ENCODE measurements at places on chromosomes 13 and 19.

DNA sequence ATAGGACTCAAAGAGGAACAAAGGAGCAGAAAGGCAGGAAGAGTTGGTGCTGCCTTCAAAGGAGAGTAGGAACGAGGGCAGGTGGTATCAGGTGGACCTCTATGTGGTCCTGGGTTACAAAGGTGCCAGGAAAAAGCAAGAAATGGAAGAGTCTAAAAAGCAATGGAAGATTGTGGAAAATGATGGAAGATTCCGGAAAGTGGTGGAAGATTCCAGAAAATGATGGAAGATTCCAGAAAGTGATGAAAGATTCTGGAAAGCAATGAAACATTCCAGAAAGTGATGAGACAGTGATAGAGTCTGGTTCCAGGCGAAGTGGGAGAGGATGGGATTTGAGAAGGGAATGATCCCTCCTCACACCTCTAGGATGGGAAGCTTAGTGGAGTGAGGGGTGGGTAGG, 55.3 kb downstream of the ZNF557 start:
- no peak for DNase-seq

DNA sequence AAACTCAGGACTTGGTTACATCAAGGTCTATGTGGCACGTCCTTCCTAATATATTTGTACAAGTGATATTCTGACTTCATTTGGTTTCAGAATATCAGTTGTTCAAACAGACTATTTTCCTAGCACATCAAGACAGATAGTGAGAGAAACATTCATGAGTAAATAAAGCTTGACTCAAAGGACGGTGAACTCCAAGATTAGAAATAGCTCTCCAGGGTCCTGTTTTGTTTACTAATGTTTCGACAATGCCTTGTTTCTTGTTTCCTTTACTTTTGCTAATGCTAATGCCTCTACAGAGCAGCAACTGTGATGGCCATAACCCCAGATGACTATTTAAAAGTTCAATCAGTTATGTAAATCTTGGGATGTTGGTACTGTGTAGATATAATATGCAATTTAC, 313.9 kb downstream of the KLF12 start:
- DNase-seq, result no peak

- DNase-seq, result no peak
Observed at GRCh38 chr19:41924151-41925145, 3.8 kb downstream of the ERFL start.

DNA sequence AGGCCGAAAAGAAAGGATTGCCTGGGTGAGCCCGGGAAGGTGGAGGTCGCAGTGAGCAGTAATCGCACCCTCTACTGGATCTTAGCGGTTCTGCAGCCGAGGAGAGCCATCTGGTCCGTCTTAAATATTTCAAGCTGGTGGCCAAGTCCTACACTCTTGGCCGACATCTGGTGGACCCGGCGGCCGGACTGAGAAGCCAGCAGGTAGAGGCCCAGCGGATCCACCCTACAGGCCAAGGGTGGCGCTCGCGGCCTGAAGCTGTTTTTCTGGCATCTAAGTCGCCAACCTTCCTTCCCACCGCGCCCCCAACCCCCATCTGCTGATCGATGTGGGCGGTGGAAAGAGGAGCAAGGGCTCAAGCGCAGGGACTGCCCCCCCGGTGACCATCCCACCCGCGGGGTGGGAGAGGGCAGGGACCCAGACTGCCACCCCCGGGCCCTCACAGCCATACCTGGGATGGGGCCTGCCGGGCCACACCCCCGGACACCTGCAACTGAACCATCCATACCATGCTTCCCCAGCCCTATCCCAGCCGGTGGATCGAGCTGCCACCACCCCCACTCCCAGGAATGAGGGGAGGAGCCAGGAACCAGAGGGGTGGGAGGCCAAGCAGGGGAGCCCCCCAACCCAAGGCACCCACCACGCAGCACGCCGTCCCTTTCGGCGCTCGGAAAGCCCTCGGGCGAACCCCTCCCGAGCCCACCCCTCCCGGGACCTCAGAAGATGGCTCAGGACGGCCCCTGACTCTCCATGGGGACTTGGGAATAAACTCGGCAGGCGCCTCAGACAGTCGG, 46.3 kb upstream of the ZNF730 start:
- DNase-seq, result no peak

GRCh38 chr19:19687090-19687489, 18.5 kb downstream of the ZNF101 start:
- no peak for DNase-seq

DNA sequence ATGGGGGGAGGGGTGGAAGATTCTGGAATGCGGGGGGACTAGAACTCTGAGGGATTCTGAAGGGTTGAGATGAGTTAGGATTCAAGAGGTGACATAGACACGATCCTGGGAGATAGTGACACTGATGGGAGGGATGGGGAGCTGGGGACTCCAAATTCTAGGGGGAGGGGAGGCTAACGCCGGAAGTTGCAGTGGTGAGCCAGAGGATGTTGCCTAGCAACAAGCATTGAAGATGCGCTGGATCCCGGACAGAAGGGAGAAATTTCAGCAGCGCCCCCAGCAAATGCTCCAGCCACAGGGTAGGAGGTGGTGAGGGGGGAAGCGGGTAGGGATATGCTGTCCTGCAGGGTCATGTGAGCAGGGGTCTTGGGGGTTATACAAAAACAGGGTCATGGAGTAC, 6.9 kb upstream of the LTBP4 start:
- DNase-seq, result no peak

GRCh38 chr13:95049772-95050171, 251.5 kb downstream of the ABCC4 start:
- DNase-seq, result no peak

DNA sequence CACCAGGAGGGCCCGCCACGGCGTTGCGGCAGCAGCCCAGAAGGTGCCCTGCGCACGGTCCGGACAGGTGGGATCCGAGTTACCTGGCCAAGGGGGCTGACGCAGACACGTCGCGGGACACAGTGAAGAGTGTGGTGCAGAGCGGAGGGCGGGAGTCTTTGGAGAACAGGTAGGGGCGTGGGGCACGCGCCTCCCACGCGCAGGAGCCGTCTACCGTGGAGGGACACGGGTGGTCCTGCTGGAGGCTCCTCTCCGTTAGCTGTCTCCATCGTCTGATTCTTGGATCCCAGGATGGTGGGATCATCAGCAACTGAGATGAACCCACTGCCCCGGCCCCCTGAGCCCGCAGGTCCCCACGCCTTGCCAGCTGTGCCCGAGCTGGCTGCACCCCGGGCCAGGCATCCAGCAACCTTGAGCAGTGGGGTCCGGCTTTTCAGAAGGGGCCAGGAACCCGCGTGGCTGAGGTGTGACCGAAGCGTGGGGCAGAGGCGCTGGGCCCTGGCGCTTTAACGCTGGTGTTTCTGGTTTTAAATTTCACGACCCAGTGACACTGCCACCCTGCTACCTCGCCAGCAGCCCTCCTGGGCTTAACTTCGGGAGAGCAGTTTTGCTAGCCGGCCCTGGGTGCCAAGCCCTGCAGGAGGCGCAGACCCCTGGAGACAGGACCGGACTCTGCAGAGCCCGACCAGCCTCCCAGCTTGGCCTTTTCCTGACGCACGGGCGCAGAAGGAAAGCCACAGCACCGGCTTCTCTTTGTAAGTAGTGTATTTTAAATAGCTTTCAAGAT, 7.3 kb downstream of the FGF22 start:
- no peak for DNase-seq

- no peak for DNase-seq
Observed at GRCh38 chr19:11377237-11377636, 2.8 kb downstream of the SWSAP1 start.

DNA sequence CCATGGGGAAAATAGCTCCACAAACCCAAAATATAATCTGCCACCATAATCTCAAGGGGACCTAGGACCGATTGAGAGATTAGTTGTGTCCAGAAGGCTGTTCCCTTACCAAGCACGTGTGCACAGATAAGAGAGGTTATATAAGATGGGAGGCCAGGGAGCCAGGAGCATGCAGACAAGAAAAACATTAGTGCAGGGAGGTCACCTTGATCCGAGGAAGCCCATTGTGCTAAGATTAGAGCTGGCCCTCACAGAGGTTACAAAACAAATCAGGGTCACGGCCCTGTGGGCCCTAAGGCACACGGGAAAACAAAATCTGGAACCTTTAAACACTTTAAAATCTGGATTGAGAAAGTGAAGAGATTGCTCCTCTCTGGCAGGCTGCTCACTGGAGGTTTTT, 37.7 kb downstream of the RGCC start:
- DNase-seq, result no peak

DNA sequence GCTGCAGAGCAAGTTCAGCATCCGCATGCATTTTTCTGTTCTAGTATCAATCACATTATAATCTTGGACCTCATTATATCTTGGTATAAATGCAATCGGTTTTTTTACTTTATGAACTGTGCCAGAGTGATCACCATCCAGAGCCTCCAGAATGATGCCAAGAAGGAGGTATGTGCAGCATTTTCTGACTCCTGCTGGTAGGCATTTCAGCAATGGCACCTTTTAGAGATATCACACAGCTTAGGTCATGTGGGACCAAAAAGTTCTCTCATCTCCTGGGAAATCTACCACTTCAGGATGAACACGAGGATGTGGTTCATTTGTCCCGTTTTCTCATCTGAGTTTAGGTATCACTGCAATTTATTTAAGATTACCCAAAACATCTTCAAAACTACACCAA, 220.4 kb downstream of the VWA8 start:
- no peak for DNase-seq

- DNase-seq, result no peak
Observed at GRCh38 chr19:2054763-2055162, 3.7 kb upstream of the MKNK2 start.

- DNase-seq, result no peak
Observed at GRCh38 chr13:83449668-83450395, 432.4 kb downstream of the SLITRK1 start.

- DNase-seq, result no peak
Observed at GRCh38 chr19:1257475-1258162, 9.2 kb downstream of the MIDN start.

Measured in CD4-positive, alpha-beta memory T cell (primary cell).